Naive thymus-derived CD8-positive, alpha-beta T cell (primary cell): ENCODE measurements at places on chromosomes 4 and X.

DNA sequence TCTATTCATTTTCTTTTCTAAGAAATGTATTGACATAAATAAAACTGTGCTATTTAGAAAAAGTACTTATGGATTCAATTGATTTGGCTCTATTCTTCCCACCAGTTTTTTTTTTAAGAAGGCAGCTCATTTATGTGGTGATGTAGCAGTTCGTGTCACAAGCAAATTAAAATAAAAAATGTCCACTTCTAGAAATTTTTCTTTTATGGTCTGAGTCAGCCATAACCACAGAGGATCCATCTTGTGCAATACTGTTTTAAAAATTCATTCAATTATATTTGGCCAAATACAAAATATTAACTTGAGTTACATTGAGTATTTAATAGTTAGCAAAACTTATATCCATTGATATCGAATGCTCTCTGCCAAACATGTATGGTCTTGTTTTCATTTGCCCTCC lies 207.9 kb upstream of the FAT1 start:
- H3K27ac ChIP-seq, result no peak overlapping the region
- no peaks in the 10 kb centered on the region for H3K27me3 ChIP-seq
- H3K36me3 ChIP-seq, result no peaks in the 10 kb centered on the region

DNA sequence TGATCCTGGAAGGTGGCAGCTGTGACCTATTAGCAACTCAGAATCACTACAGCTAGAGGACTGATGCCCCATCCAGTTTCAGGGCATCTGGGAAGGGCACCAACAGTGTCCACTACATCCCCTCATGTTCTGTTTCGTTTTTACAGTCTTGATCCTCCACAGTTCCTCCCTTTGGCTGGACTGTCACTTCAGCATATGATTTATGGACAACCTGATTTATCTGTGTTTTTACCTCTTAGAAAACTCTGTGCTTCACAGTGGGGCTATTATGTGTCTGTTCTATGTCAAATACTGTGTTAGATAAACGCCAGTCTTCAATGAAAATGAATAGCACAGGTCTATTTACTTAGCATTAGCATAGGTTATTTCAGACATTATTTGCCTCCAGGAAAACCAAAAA lies 63.1 kb upstream of the GRPR start:
- H3K27ac ChIP-seq, result no peak overlapping the region
- H3K27me3 ChIP-seq, result no peaks in the 10 kb centered on the region
- H3K36me3 ChIP-seq, result no peaks in the 10 kb centered on the region
- H3K4me1 ChIP-seq, result no peaks in the 10 kb centered on the region

GRCh38 chr4:4609622-4610334 lies 67.9 kb upstream of the STX18 start:
- peaks cover 8% of the 10 kb centered on the region for H3K4me1 ChIP-seq
- H3K4me3 ChIP-seq, result no peak overlapping the region
- no peaks in the 10 kb centered on the region for H3K36me3 ChIP-seq
- no peak for DNase-seq
- no peak overlapping the region for H3K27ac ChIP-seq

DNA sequence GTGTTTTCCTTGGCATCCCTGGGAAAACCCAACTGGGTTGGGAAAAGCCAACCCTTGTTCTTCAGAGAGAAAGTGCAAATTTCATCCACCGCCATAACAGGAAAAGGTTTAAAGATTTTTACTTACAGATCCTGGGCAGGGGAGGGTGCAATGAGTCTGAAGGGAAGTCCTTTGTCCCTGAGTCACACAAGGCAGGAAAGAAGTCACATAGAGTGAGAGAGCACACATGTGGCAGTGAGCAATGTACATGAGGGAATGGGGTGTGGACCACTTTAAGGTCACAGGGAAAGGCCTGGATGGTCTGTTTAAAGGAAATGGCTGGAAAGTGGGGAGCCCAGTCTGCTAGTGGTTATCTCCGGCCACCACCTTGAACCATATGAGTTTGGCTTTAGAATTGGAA lies 248.9 kb downstream of the HS3ST1 start:
- no peak overlapping the region for H3K27ac ChIP-seq
- DNase-seq, result no peak
- H3K4me3 ChIP-seq, result no peak overlapping the region
- H3K36me3 ChIP-seq, result no peaks in the 10 kb centered on the region
- no peaks in the 10 kb centered on the region for H3K27me3 ChIP-seq

DNA sequence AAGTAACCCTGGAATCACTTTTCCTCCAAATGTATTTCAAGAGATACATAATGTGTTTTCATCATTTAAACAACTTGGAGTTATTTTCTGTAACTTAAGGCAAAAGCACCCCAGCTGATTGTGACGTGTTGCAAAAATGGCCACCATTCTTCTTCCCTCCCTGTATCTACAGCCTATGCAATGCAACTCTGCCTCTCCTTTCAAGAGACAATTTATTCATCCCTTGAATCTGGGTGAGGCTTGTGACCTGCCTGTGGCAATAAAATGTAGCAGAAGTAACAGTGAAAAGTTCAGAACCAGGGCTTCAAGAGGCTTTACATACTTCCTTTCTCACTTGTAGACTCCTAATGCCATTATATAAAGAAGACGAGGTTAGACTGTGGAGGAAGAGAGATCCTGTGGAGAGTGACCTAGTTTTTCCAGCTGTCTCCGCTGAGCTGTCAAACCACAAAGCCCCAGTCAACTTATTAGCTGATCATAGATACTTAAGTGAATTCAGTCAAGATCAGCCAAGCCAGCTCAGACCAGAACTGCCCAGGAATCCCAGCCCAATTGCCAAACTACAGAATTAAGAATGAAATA lies 81.0 kb upstream of the KLF3 start:
- DNase-seq, result no peak
- H3K27ac ChIP-seq, result no peak overlapping the region
- no peak overlapping the region for H3K4me3 ChIP-seq

- peak overlapping the region; percentile 19 for H3K27ac ChIP-seq
- DNase-seq, result no peak
- no peaks in the 10 kb centered on the region for H3K27me3 ChIP-seq
- H3K4me1 ChIP-seq, result no peaks in the 10 kb centered on the region
- H3K36me3 ChIP-seq, result no peaks in the 10 kb centered on the region
- H3K4me3 ChIP-seq, result no peak overlapping the region
Observed at GRCh38 chr4:36304138-36304681, 22.8 kb downstream of the DTHD1 start.

GRCh38 chrX:105636667-105637066 lies 185.7 kb upstream of the NRK start:
- no peaks in the 10 kb centered on the region for H3K27me3 ChIP-seq
- H3K27ac ChIP-seq, result no peak overlapping the region
- H3K36me3 ChIP-seq, result no peaks in the 10 kb centered on the region

DNA sequence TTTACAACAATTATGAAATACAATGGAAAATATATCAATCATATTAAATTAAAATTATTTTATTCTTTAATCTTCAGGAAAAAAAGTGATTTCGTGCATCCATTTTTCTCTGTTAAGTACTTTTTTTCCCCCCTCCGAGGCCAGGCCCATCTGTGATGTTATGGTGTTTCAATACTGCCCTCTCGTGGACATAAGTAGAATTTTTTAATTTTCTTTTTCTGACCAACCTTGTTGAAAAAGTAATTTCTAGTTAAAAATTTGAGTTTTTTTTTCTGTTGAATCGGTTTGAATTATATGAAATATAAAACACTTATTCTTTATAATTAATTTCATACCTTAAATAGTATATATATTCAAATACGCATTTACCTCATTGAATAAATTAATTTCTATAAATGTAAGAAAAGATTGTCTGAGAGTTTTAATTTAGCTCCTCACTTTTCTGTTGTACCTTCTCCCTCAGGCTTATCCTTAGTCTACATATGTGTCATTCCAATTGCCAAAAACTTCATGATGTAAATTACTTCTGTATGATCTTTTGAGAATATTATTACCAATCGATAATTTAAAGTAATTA lies 175.8 kb upstream of the TECRL start:
- no peak overlapping the region for H3K27ac ChIP-seq
- no peaks in the 10 kb centered on the region for H3K36me3 ChIP-seq
- H3K27me3 ChIP-seq, result no peaks in the 10 kb centered on the region
- no peak overlapping the region for H3K4me3 ChIP-seq
- peak; percentile 22 for DNase-seq
- no peaks in the 10 kb centered on the region for H3K4me1 ChIP-seq

DNA sequence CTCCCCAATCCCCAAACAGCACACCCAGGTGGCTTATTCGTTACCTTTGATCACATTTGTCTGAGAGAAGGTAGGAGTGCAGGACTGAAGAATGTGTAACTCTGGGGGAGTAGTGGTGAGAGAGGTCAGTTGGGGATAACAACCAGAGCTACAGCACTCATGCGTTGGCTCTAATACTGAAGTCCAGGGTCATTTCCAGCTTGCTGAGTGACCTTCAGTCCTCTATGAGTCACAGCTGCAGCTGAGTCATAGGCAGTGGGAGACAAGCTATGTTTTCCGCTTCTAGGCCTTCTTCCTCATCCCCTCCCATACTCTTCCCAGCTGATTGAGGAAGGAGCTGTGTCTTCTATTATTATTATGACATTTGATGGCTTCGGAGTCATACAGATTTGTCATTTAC lies 31.6 kb upstream of the CT47C1 start:
- no peaks in the 10 kb centered on the region for H3K27me3 ChIP-seq
- no peak for DNase-seq
- no peaks in the 10 kb centered on the region for H3K36me3 ChIP-seq
- no peak overlapping the region for H3K27ac ChIP-seq

GRCh38 chr4:183905081-183905592 lies at the start of gene STOX2:
Gene STOX2 (plus strand): TSS chr4:183905307. CDS start chr4:183906791, 1,484 bp downstream.
- peaks cover 57% of the 10 kb centered on the region for H3K27me3 ChIP-seq
- H3K4me1 ChIP-seq, result peaks cover 9% of the 10 kb centered on the region
- peak within 1 kb of the TSS; percentile 48 for H3K4me3 ChIP-seq
- H3K36me3 ChIP-seq, result no peaks in the 10 kb centered on the region

DNA sequence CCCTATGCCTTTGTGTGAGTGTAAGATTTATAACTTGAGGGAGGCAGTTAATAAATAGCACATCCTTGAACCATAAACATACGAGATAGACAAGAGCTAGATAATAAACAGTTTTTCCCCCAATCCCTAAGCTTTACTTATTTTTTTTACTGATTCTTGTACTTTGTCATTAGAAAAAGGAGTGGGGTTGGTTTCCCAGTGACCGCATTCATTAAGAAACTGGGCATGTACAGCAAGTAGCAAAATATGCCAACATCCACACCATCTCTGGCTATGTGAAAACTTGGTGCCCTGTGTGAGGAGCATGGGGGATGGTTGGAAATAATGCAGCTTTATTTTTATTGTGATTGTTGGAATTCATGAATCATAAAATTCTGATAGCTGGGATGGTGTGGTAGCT lies 176.2 kb downstream of the CBR4 start:
- DNase-seq, result no peak
- H3K27me3 ChIP-seq, result peaks cover 60% of the 10 kb centered on the region
- peaks cover 16% of the 10 kb centered on the region for H3K4me1 ChIP-seq
- H3K36me3 ChIP-seq, result no peaks in the 10 kb centered on the region
- no peak overlapping the region for H3K27ac ChIP-seq

DNA sequence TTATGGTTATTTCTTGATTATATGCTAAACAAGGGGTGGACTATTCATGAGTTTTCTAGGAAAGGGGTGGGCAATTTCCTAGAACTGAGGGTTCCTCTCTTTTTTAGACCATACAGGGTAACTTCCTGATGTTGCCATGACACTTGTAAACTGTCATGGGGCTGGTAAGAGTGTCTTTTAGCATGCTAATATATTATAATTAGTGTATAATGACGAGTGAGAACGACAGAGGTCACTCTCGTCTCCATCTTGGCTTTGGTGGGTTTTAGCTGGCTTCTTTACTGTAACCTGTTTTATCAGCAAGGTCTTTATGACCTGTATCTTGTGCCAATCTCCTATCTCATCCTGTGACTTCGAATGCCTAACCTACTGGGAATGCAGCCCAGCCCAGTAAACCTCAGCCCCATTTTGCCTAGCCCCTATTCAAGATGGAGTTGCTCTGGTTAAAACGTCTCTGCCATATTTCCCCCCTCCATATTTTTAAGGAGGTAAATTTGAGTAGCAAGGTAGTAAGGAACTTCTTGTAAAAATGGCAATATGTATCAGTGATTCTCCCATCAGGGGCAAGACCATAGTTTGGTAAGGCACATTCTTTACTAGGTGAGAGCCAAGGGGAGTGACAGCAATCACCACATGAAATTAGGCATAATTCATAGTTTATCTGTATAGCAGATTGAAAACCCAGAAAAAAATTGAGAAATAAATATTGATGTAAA lies 2.6 kb downstream of the CXCL2 start:
- peaks cover 40% of the 10 kb centered on the region for H3K27me3 ChIP-seq
- DNase-seq, result no peak
- H3K4me1 ChIP-seq, result peaks cover 18% of the 10 kb centered on the region

- no peak for DNase-seq
- no peak overlapping the region for H3K27ac ChIP-seq
- no peaks in the 10 kb centered on the region for H3K36me3 ChIP-seq
- no peaks in the 10 kb centered on the region for H3K4me1 ChIP-seq
- no peak overlapping the region for H3K4me3 ChIP-seq
Observed at GRCh38 chrX:42684065-42684464, 93.9 kb downstream of the PPP1R2C start.

- H3K4me1 ChIP-seq, result peaks cover 25% of the 10 kb centered on the region
- H3K36me3 ChIP-seq, result no peaks in the 10 kb centered on the region
Observed at GRCh38 chrX:78321809-78322208, 5.6 kb downstream of the CYSLTR1 start.

DNA sequence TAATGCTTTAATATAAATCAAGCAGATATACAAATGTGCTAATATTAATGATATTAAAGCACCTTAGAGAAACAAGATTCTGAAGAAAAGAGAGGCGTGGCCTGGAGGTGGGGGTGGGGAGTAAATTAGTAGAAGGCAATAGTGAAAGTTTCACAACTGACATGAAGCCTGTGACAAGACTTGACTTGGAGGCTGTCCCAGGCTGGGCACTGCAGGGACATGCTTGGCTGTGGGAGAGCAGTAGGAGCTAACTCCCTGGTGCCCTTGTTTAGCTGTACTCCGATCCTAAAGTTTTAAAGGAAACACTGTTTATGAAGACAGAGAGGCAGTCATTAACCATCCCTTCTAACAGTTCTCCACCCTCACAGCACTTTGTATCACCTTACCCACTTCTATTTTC lies 239.0 kb upstream of the MAB21L2 start:
- no peaks in the 10 kb centered on the region for H3K27me3 ChIP-seq
- H3K4me3 ChIP-seq, result no peak overlapping the region
- no peak overlapping the region for H3K27ac ChIP-seq
- H3K4me1 ChIP-seq, result no peaks in the 10 kb centered on the region
- H3K36me3 ChIP-seq, result peaks cover 29% of the 10 kb centered on the region

GRCh38 chr4:15436513-15436912 lies 8.7 kb downstream of the C1QTNF7 start:
- H3K36me3 ChIP-seq, result no peaks in the 10 kb centered on the region
- H3K27me3 ChIP-seq, result no peaks in the 10 kb centered on the region
- no peak overlapping the region for H3K27ac ChIP-seq
- H3K4me3 ChIP-seq, result no peak overlapping the region
- DNase-seq, result no peak

DNA sequence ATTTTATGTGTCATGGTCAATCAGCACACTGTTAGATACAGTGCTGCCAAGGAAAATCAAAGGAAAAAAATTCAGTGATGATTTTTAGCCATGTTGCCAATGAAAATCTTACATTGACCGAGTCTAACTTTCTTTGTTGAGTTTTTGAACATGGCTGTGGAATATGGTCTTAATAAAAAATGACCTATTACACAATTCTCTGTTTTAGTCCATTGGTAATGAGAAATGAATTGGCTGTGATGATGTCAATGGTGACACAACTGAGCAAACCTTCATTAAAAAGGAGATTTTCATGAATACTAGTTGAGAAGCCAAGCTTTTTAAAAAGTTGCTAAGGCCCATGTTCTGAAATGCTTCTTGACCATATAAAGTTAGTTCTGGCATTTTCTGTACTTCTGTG lies 225.9 kb upstream of the GYPA start:
- DNase-seq, result no peak
- H3K36me3 ChIP-seq, result no peaks in the 10 kb centered on the region
- H3K27ac ChIP-seq, result no peak overlapping the region
